ENCODE measurements at places on chromosomes 3 and 15.

DNA sequence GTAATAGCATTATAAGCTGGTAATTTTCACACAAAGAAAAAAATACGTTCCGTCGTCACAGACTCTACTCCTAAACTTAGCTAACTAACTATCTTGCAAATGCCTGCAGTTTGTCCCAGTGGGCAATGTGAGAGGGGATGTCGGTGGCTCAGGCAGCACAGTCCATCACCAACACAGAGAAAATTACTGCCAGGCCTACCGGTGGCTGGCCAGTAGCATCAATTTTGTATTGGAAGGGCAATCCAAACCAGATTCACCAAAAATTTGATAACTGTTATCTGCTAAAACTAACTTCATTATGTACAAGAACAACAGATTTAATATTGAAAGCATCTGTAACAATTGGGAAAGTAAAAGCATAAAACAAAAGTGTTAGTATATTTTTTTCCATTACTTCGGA, 37.4 kb upstream of the RASA2 start:
- DNase-seq: no peak

GRCh38 chr15:57421551-57421950, 45.2 kb downstream of the CGNL1 start:
- DNase-seq: no peak

DNA sequence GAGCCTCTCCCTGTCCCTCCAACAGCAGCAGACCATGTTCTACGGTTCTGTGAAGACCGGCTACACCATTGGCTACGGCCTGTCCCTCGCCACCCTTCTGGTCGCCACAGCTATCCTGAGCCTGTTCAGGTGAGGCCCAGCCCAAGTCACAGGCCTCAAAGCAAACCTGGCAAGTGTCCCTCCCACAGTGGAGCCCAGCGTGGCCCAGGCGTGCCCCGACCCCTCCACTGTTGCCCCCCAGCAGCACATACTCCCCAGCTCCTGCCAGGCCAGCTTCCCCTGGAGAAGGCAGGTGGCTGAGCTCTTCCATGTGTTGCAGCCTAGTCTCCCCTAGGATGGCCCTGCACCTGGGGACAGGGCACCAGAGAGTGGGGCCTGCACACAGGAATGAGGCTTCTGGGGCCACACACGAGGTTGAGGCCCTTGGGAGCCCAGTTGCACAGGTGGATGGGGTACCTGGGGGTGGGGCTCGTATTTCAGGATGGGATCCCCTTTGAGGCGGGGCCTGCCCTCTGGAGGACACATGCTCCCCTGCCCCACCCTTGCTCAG, 25.0 kb downstream of the VIPR1 start:
- DNase-seq: no peak

- DNase-seq: no peak
These were observed 109.0 kb downstream of the CDIN1 start for GRCh38 chr15:36688310-36689011.

GRCh38 chr3:64349551-64349950, 124.3 kb upstream of the PRICKLE2 start:
- no peak for DNase-seq

- DNase-seq: no peak
These were observed 195.8 kb downstream of the PLCH1 start for GRCh38 chr3:155549087-155549486.

DNA sequence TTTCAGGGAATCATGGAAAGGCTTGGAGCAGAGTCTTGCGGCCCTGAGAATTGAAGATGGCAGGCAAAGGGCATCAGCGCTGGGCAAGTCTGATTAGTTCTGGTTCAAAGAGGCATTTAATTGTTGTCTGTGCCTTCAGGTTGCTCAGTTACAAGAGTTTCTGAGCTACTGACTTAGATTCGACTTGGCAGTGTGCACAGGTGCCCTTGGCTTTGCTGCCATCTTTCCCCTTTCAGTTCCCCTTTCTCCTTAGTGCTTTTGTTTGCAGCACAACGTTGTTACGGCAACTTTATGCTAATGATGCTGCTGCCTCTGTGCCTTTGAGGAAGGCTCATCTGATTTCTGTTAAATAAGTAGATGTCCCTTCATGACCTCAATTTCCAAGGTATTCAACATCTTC, 12.5 kb downstream of the P2RY14 start:
- DNase-seq: no peak

- no peak for DNase-seq
These were observed 39.2 kb upstream of the GADL1 start for GRCh38 chr3:30933478-30934207.

DNA sequence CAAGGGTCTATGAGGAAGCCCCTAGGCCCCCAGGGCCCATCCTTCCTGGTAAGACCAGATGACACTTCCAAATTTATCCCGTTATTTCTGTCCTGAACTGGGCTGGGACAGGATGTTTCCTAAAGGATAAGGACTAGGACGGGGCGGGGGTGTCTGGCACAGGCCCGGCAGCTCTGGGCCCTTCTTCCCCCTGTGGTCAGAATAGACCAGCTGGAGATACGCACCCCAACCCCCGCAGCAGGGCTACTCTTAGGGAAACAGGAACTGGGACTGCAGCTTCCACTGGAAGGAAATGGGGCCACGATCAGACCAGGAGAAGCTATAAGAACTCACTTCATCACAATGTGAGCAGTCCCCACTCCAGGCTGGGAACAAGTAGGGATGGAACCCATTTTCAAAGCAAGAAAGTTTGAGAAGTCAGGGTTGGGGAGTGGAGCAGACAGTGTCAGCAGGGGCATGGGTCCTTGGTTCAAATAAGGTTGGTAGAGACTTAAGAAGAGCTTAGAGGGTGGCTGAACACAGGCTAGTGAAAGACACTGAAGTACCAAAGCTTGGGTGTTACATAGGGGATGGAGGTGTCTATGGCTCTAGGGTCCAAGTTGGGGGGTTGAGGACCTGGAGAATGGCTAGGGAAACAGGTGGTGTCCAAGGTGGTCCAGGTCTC, 1.1 kb downstream of the NCKIPSD start:
- no peak for DNase-seq

GRCh38 chr3:16788440-16789056, 96.2 kb upstream of the PLCL2 start:
- no peak for DNase-seq

GRCh38 chr3:101074518-101074917, 81.3 kb upstream of the ABI3BP start:
- DNase-seq: no peak

- no peak for DNase-seq
These were observed 1.2 kb downstream of the CLN6 start for GRCh38 chr15:68228143-68228970.

GRCh38 chr3:71101014-71101413, 482.5 kb downstream of the FOXP1 start:
- no peak for DNase-seq

- no peak for DNase-seq
These were observed 94.7 kb downstream of the LRIG1 start for GRCh38 chr3:66406163-66406562.
